ENCODE measurements at places on chromosomes 3 and 15. TPM values are rescaled to one million over a fixed set of nuclear protein-coding genes. Genes with fewer than 3 reads are reported as not detected.

Gene FAM3D
- not detected for total RNA-seq

Gene SLC51A
- total RNA-seq, result not detected

Gene MYL3
- not detected for total RNA-seq

Gene PRSS50
- 0.31 TPM for total RNA-seq

Gene TRH
- total RNA-seq, result 1.6 TPM

Gene MSL2
- total RNA-seq, result 38.5 TPM

Gene TM4SF18
- total RNA-seq, result 3.8 TPM

Gene BMF
- 4.4 TPM for total RNA-seq

Gene EEF1AKMT4
- 0.63 TPM for total RNA-seq

Gene CIAO2A
- 20.7 TPM for total RNA-seq

Gene CHRM5
- 0.63 TPM for total RNA-seq

Gene PLA2G4E
- not detected for total RNA-seq

Gene TLR9
- 0.31 TPM for total RNA-seq

Gene RETNLB
- not detected for total RNA-seq

Gene LRRN1
- 49.1 TPM for total RNA-seq

Gene GPR156
- 9.1 TPM for total RNA-seq

Gene OR5K2
- not detected for total RNA-seq

Gene CP
- 0.94 TPM for total RNA-seq

Gene SLC22A14
- total RNA-seq, result 1.3 TPM

Gene DNAH12
- total RNA-seq, result 1.6 TPM

Gene CPNE9
- 0.31 TPM for total RNA-seq

Gene NMB
- total RNA-seq, result 2.2 TPM

Gene PRR20G
- not detected for total RNA-seq

Gene P2RY1
- total RNA-seq, result 8.8 TPM

Gene CLEC3B
- 14.7 TPM for total RNA-seq

Gene CEP97
- total RNA-seq, result 73.6 TPM

Gene DUOXA1
- not detected for total RNA-seq

Gene FHIT
- total RNA-seq, result 4.7 TPM

Gene ITIH1
- total RNA-seq, result not detected

Gene RAD18
- total RNA-seq, result 25.7 TPM

Gene PLSCR2
- total RNA-seq, result not detected

Gene CCDC39
- total RNA-seq, result 0.63 TPM

Gene STXBP5L
- 27.2 TPM for total RNA-seq

Gene CLDN11
- total RNA-seq, result 2.8 TPM

Gene ATP10A
- 2.5 TPM for total RNA-seq

Gene SPATA12
- total RNA-seq, result not detected

Gene C2CD4A
- total RNA-seq, result not detected

Gene UACA
- 113 TPM for total RNA-seq

Gene IFT122
- 31.6 TPM for total RNA-seq

Gene OSBPL10
- total RNA-seq, result 41.6 TPM

Measured in parietal lobe (tissue), 2 donors.